Omental fat pad (tissue), 4 donors: ENCODE measurements at places on chromosomes 1 and 21.

- DNase-seq = no peak
These were observed 82.3 kb downstream of the ITPKB start for GRCh38 chr1:226656601-226657277.

DNA sequence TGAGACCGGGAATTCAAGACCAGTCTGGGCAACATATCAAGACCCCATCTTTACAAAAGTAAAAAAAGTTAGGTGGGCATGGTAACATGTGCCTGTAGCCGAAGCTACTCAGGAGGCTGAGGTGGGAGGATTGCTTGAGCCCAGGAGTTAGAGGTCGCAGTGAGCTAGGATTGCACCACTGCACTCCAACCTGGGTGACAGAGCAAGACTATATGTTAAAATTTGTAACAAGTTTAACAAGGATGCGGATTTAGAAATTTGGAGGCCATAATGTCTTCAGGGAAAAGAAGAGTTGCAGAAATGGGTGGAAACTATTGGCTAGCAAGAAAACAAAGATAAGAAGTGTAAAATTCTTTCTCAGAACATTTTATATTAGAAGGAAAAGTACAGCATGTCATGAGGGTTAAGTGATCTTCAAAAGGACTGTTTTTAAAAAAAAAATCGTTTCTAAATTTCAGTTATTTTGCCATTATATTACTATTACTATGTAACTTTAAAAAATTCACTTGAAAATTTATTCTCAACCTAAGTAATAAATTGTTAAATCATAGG is 17.6 kb downstream of the SOAT1 start:
- DNase-seq = no peak

DNA sequence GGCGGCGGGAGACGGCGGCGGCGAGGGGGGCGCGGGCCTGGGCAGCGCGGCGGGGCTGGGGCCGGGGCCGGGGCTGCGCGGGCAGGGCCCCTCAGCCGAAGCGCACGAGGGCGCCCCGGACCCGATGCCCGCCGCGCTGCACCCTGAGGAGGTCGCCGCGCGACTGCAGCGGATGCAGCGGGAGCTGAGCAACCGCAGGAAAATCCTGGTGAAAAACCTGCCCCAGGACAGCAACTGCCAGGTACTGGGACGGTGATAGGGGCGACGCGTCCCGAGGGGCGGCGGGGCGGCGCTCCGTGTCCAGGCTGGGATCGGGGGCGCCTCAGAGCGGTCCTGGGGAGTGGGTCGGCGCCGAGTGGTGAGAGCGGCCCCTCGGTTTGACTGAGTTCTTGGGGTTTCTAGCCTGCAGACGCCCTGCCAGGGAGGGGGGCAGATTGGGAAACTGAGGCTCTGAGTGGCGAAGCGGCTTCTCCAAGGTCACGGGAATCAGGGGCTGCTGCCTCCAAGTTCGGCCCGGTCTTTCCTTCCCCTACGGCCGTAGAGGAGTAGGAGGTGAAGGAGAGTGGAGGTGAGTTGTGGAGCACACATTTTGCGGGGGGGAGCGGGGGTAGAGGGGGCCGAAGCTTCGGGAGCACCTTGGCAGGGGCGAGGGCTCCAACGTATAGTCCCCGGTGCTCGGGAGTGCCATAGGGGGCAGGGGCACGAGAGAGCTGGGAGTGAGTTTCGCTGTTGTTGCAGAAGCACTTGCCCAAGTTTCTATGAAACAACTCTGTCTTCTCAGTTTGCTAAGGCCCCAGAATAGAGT is 508 bp downstream of the RAVER2 start:
- DNase-seq = no peak

DNA sequence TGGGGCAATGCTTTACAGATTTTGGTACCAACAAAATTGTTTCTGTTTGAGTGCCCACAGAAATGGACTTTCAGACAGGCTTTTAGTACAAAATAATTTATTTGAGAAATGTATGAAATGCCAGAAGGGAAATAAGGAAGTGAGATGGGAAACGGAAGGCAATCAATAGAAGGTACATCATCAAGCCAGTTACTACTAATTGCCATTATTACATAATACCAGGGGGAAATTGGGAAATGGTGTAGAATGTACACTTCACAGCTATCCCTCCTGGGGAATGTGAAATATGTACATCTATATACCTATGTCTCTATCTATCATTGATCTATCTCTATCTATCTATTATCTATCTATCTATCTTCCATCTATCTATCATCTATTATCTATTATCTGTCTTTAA is 264.6 kb upstream of the B3GALT2 start:
- no peak for DNase-seq

DNA sequence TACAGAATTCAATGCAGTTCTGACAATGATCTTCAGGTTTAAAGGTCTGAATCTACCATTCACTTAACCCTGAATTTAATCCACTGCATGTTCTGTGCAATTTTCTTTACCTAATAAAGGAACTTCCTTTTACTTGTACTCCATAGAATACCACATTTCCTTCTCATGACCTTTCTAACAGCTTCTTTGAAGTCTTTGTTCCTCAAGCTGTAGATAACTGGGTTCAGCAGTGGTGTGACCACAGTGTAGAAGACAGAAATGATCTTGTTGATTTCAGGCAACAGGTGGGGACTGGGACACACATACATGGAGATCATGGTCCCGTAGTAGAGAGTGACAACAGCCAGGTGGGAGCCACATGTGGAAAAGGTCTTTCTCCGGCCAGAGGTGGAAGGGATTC is 878 bp downstream of the OR11L1 start:
- DNase-seq = no peak

DNA sequence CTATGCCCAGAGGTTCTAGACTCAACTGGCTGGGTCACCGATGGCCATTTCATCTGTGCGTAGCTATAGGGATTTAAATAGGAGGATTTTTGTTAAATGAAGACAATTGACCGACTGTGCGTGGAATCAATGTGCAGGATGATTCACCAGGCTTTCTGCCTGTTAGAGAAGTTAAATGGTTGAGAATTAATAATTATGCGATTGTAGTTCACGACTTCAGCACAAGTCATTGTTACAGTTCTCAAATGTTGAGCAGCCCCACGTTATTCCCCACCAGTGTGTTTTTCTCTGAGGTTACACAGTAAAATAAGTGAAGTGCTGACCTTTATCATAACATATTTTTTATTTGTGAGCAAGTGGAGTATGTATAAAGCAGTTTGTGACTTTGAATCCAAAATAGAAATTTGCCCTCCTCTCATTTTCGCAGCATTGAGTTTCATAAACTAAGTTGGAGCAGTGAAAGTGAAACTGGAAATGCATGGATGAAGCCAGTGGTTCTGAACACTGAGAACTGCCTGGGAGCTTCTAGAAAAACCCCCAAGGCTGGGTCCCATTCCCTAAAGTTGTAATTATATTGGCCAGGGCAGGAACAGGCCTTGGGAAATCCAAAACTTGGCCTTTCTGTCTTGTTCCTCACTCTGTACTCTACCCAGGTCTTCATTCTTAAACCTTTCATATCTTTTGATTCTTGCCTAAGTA is 102.6 kb downstream of the GALNT2 start:
- DNase-seq = no peak

DNA sequence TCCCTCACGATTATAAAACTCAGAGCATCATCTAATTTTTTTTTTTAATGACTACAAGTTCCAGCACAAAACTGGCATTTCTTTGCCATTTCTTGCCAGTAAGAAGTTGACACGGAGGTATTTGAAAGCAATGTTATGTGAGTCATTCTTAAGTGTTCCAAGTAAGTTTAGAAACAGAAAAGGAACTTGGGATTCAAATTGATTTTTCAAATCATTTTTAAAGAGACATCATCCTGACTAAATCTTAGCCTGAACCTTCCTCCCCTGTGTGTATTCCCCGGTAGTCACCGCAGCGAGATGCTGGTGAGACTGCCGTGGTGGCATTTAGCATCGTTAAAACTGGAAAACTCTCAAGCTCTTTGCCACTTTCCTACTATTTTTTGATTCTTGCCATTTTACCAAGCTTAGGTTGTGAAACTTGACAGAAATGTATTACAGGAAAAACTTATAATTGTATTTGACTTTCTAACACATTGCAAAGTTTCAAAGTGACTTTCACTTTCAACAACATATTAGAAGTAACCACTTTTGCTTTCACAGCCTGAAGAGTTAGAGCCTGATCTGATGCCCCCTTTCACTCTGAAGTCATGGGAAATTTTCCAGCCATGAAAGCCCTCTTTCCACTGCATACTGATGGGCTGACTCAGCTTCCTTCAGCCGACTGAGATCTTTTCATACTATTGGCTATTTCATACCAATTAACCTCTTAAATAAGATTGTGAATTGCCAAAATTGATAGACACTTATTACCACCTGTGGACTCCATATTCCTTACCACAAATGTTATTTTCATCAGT is 61.4 kb downstream of the OLFML2B start:
- no peak for DNase-seq

GRCh38 chr1:202210385-202210784 is 16.8 kb downstream of the LGR6 start:
- DNase-seq = no peak

DNA sequence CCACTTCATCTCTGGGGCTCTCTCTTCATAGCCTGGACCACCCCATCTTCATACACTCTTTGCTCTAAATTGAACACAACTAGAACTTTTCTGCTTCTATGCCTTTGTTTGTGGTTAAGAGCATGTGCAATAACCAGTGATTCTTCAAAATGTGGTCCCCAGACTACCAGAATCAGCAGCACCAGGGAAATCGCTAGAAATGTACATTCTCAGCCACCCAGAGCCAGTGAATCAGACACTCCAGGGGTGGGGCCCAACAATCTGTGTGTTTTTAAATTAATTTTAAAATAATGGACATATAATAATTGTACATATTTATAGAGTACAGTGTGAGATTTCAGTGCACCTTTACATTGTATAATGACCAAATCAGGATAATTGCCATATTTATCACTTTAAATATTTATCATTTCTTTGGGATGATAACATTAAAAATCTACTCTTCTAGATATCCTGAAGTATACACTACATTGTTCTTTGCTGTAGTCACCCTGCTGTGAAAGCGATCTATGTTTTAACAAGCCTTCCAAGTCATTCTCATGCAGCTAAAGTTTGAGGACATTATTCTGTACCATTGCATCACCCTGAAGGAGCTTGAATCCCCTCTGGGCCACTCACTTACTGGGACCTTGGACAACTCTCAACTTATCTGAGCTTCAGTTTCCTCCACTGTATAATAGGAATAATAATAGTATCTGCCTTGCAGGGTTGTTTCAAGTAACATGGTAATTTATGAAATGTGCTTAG is 10.8 kb downstream of the GRHL3 start:
- no peak for DNase-seq

- no peak for DNase-seq
These were observed 88.0 kb upstream of the ZNF648 start for GRCh38 chr1:182149411-182149965.

- DNase-seq = no peak
These were observed 6.3 kb upstream of the TENT5C start for GRCh38 chr1:117599286-117600221.

DNA sequence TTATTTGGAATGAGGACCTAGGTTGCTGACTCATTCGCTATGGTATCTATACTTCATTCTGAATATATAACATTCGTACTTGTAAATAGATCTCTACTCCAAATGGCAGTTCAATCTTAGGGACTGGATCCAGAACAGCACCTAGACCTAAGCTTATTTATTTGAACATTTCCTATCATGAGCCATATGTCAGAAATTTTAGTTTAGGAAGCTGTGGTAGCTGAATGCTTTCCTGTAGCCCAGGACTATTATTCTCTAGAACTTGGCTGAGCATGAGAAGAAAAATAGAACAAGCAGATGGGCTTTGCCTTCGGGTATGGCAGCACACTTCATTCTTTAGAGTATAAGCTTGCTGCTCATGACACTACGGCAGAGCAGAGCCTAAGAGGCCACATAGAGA is 1114.4 kb upstream of the B3GALT2 start:
- no peak for DNase-seq

GRCh38 chr1:39666772-39667171 is 5.1 kb downstream of the NT5C1A start:
- no peak for DNase-seq

DNA sequence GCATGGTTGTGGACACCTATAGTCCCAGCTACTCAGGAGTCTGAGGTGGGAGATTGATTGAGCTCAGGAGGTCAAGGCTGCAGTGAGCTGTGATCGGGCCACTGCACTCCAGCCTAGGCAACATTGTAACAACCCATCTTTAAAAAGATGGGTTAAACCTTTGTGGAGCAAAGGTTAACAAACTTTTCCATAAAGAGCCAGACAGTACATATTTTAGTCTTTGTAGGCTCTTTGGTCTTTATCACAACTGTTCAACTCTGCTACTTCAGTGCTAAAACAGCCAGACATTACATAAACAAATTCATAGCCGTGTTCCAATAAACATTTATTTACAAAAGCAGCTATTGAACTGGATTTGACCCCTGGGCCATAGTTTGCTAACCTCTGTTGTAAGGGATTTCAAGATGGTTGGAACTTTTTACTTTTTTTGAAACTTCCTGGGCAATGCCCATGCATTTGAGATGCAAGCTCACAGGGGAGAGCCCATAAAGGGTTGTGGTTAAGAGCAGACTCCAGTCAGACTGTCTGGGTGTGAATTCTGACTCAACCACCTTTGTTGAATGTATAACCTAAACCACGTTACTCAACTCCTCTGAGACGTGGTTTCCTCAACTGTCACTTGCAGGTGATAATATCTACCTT is 10.8 kb downstream of the INAVA start:
- no peak for DNase-seq

DNA sequence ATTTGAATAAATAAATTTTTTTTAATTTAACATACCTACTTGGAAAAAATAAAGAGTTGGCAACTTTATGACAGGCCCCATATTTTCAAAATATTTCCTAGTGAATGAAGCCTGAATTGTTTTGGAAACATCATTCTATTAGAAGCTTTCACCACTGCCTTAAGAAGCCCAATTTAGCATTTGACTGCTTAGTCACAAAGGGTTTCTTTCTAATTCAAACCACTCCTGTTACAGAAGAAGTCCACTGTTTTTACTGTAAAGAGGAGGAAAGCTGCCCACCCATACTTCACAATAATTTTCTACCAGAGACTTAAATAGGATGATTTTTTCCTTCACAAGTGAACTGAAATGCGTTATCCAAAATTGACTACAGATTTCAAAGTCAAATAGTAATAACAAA is 534.6 kb upstream of the PTBP2 start:
- DNase-seq = no peak

DNA sequence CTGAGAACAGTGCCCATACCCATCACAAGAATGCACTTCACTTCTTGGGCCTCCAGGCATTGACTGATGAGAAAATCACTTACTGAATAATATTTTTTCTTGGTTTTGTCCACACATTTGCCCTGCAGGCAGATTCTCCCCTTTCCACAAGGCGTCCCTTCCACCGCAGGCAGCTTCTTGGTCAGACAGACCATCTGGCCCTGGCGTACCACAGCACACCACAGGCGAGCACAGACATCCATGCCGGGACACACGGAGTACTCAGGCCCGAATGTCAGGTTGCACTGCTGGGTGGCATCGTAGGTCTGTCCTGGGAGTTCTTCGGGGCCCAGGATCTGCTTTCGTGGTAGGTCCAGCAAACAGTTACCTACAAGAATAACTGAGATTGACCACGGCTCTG is 32.5 kb downstream of the ADAMTS5 start:
- DNase-seq = no peak

DNA sequence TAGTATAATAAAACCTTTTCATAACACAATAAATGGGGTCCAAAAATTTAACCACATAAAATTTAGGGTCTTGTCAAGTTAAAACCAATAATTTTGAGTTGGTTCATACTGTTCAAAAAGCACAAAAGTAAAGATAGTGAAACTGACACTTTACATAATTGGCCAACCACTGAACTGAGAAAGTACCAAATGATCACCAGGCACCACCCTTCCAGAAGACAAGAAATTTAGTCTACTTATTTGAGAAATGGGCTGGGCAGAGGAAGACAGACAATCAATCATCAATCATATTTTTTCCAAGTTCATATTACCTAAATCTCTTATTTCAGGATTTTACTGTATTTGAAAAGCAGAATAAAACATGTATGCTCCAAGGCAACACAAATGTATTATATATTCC is 6.5 kb upstream of the GOLPH3L start:
- DNase-seq = no peak
